ENCODE measurements at places on chromosomes 2 and 18.

DNA sequence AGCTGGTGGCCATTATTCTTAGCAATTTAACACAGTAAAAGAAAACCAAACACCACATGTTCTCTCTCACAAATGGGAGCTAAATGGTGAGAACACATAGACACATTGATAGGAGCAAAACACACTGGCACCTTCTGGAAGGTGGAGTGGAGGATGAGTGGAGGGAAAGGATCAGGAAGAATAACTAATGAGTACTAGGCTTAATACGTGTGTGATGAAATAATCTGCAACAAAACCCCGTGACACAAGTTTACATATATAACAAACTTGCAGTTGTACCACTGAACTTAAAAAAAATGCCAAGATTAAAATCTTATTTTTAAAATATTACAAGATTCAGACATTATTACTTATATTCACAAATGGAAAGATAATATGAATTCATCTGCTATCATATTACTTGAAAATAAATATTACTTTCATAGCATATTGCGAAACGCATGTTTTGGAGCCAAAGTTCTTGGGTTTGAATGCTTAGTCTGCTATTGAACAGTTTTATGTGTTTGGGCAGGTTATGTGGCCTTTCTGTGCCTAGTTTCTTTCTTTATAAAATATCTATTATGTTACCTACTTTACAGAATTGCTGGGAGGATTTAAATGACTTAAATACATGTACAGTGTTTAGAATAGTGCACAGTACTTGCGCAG is 20.5 kb downstream of the ANKRD62 start:
- DNase-seq, result no peak

DNA sequence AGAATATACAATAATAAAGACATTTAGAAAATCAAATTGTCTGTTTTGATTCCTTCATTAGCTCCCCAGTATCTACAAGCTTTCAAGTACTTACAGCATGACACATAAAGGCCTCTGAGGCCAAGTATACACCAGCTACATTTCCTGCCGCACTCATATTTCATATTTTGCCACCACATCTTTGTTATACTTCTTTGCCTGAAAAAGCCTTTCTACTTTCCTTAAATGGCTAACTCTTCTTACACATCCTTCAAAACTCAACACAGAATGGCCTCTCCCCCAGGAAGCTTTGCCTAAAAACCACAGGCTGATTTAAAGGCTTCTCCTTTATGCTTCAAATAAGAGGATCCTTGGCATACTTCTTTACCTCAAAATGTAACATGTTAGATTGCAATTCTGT is 4.5 kb downstream of the STK17B start:
- DNase-seq, result no peak

DNA sequence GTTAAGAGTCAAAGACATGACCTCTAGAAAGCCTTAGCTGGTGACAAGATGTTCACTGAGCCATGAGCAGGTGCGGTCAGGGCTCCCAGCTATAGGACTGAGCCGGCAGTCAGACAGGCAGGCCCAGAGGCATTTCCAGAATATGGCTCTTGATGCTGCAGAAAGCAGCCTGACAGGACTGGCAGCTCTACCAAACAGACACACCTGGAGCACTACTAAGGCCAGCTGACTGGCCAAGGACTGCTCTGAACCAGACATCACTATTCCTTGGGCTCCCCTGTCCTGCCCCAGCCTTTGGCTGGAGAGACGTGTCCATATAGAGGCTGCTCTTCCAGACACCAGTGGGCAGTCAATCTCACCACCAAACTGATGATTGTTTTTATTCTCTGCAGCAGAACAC is 98.8 kb downstream of the RIF1 start:
- DNase-seq, result no peak

DNA sequence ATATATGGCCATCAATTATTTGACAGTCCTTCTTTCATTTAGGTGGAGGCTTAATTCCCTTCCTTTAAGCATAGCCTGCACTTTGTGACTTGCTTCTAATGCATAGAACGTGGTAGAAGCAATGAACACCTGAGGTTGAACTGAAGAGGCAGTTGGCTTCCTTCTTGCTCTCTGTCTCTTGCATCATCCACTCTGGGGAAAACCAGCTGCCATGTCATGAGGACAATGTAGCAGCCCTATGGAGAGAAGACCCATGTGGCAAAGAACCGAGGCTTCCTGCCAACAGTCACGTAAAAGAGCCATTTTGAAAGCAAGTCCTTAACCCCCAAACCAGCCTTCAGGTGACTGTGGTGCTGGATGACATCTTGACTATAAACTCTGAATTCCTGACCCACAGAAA is 46.8 kb downstream of the ATOH8 start:
- no peak for DNase-seq

DNA sequence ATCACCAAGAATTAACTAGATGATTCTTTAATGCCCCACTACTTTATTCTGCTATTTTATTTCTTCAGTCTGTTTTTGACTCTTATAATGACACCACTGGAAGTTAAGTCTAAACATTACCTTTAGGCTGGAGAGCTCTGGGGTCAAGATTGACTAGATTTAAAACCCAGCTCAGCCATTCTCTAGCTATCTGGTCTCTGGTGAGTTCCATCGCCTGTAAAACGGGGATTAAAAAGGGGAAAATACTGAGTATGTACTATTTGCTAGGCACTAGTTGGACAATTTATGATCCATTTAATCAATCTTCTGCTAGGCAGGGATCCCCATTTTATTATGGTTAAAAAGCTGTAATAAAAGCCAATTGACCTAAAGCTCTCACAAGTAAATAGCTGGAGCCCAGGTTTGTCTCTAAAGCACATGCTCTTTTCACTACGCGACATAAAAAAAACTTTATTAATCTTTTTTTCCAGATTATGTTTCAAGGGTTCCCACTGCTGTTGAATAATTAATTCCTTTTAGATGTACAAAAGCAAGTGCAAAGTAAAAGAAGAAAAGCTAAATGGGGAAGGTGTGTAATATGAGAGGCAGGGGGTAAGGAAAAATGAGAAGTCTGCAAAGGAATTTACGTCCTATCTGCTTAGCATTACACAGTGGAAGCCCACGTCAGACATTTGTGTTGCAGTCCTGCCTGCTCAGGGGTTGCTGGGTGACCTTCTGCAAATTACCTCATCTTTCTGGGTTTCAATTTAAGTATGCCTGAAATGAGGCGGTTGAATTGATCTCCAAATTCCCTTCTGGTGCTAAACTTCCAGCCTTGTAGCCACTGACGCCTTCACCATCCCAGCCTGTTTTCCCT is 918 bp upstream of the NABP1 start:
- no peak for DNase-seq

DNA sequence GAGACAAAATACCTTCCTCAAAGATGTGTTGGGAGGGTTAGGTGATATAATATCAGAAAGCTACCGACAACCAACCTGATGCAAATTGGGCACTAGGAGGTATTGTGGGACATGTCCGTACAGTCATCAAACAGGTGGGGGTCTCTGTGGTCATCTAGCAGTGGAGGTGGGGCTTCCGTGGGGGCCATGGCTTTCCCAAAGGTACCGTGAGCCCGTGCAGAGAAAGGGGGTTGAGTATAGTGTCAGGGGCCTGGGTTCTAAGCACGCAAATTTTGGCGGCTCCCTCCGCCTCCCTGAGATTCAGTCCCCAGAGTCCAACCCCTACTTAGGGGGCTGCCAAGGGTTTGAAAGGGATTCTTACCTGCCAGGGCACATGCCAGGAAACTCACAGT is 32.6 kb downstream of the HJURP start:
- DNase-seq, result no peak

GRCh38 chr2:215423234-215423633 is 12.6 kb downstream of the FN1 start:
- no peak for DNase-seq

- no peak for DNase-seq
Measured at GRCh38 chr2:175318542-175318941, 137.0 kb upstream of the ATP5MC3 start.

DNA sequence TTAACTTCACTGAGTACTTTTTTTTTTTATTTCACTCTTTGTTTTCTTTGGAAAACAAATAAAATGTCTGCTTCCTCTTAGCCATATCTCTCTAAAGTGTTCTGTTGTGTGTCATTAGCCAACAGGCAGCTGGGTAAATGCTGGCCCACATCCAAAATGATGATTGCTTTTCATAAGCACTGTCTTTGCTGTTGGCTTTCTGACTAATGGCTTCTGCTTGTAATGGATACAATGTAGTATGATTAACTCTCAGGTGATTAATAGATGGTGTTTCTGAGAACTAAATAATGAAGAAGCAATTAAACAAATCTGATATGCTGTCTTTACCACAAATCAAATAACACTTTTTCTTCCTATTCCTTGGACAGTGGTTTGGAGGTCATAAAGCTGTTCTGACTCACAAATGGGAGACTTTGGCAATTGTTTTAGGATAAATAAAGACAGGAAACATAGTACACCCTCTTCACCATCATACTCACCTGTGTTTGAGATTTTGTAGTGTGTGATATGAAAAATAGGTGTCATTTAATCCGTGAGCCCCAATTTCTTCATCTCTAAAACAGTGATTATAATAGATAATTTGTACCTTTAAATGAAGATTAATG is 888.4 kb downstream of the TSN start:
- peak; percentile 86 for DNase-seq

DNA sequence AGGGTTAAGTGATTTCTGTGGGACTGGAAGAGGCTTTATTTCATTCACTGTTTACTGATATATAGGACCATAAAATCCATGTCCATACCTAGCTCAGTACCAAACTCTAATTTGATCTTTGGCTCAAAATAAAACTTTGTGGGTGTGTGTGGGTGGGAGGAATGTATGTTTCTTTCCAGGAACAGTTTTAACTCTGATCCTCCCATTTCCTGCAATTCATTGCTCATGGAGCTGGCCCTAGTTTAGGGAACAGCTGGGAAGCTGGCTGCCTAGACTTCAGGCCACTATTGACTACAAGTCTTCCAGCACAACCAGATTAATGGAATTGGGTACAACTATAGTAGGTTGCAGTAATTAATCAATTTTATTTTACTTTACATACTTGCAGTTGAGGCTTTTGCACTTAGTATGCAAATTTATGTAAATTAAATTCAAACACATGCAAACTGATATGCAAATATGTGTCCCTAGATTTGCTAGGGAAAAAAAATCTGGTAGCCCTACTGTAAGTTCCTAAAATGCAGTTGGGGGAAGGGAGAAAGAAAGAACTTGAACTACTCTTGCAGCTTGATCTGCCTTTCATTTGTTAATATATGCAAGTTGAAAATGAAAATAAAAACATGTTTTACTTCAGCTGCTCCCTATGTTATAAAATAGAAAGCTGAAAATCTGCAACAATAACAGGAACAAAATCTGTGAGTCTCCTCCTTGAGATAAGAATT is 1070.3 kb upstream of the CELF4 start:
- no peak for DNase-seq

DNA sequence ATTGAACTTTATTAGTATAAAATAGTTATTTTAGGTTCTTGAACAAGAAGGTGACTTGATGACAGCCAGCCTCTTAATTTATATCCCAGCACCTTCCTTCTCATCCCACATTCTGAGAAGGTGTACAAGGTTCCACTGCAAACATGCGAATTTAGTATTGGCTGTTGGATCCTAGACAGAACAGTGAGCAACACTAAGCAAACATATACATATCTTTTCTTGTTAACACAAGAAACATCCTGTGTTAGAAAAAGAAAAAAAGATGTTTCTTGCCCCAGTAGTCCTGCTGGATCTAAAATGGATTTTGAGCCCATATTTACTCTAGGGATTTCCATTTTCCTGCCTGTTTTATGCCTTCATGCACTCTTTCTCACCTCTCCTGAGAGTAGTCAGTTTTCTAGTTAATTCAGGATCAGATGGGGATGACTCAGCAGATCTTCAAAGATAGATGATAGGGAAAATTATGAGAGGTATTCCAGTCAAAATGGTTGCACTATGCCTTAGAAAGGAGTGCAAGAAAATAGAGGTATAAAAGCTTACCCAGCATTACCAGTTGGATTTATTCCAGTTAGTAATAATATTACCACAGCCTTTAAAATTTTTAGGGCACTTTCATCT is 336.5 kb downstream of the MEIS1 start:
- DNase-seq, result no peak

- no peak for DNase-seq
Measured at GRCh38 chr18:59842947-59843346, 56.8 kb upstream of the PMAIP1 start.

GRCh38 chr18:61201511-61201910 is 131.7 kb upstream of the CDH20 start:
- DNase-seq, result no peak

GRCh38 chr2:128803222-128803621 is 484.6 kb upstream of the HS6ST1 start:
- no peak for DNase-seq

GRCh38 chr2:30747206-30747605 is 60.0 kb downstream of the CAPN13 start:
- no peak for DNase-seq

DNA sequence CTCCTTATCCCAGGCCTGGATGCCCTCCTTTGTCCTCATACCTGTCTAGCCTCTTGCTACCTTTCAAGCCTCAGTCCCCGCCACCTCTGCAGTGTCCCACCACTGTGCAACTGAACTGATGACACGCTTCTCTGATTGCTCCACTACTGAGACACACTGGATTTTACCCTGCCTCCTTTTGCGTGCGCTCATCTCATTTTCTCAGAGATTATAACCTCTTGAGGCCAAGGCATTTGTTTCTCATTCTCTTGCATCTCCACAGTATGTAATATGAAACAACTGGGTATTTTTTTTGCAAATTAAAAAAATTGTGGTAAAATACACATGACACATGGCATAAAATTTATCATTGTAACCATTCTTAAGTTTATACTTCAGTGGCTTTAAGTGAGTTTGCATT is 95.4 kb downstream of the PRKCE start:
- no peak for DNase-seq

- no peak for DNase-seq
Measured at GRCh38 chr2:42171396-42171980, 2.3 kb downstream of the EML4 start.

DNA sequence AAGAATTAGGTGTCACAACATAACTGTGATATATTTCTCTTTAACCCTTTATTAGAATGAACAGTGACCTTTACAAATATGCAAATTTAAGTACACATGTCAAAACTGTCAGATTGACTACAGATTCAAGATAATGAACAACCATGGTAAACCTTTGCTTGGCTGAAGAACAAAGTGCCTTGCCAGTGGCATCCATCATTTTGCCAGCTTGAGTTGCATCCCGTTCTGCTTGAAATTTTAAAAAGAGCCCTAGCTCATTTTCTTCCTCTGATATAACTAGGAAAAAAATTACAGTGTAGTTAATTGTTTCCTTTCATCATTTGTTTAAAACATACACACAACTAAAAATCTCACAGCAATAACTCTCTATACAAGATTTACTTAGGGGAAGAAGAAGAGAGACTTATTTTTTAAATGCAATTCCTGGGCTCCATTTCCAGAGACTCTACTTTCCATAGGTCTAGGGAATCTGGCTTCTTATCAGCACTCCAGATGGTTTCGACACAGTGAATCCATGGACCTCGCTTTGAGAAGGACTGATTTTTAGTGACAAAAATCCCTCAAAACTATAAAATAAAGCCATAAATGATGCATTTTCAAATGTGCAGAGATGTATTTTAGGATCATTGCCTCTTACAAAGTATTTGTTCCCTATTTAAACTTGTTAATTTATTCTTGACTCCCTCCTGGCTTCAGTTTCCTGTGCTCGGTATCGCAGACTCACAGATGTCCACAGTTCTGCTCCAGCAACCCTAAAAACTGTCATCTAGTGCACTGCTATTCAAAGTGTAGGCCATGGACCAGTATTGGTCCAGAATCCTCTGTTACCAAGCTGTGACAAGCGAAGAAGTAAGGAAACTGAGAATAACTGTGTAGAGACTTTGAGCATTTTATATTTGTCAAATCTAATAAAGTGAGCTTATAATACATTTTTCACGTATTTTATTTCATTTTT is 50.1 kb downstream of the ICA1L start:
- no peak for DNase-seq

- DNase-seq, result no peak
Measured at GRCh38 chr18:66599190-66599589, 4.7 kb downstream of the CDH19 start.
